ENCODE measurements at places on chromosomes 2 and 18.

DNA sequence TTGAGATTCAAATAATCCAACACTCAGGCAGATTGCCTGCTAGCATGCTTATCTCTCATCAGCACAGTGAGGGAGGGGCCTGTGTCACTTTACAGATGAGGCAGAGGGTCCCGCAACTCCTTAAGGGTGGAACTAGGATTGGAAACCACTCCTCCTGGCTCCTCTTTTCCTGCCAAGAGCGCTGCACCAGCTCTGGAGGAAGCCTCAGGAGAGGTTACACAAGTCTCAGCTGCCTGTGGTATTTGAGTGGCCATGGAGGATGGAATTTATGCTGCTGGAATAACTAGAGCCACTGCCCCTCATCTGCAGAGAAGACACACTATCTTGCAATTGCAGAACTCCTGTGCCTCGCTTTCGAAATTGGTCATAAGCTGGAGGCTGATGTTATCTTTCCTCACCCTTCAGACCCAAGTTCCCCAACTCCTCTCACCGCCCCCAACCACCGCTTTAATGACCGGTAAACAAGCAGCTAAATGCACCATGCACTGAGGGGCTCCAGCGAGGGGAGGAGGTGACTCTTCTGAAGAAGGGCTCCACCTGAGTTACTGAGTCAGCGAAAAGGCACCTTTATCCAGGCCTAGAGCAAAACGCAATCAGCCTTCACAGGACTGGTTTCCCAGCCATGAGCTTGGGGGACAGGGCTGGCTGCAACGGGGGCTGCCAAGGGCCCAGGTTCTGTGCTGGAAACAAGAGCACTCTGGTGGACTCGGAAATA, 245.8 kb downstream of the SOX11 start:
- DNase-seq: no peak

- no peak for DNase-seq
Observed at GRCh38 chr2:33292981-33293595, 183.4 kb upstream of the RASGRP3 start.

DNA sequence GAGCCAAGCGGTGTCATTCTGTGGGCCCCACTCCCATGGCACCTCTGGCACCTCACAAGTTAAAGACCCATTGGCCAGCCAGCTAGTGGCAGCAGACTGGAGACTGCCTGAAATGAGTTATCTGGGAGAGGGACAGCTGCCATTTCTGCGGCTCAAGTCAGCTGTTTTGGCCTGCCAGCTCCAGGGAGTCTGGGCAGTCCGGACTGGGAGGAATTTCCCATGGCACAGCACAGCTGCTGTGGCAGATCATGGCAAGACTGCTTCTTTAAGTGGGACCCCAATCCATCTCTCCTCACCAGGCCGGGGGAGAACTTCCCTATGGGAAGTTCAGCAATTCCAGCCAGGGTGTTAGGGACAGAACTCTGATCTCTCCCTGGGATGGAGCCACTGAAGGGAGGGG, 2187.6 kb upstream of the CELF4 start:
- no peak for DNase-seq

DNA sequence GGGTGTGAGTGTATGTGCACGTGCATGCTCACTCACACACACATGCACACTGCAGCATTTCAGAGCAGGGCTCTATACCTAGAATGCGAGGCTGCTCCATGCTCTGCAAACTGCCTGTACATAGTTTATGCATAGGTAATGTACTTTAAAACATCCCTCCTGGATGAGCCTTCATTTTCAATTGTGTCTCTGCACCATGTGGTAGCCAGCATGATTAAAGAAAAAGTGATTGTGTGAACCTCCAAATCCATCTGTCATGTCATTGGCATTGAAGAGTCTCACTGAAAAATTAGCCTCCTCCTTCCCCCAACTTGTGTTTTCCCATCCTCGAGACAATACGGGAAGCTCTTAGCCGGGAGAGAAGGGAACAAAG, 120.9 kb upstream of the SPATS2L start:
- no peak for DNase-seq

DNA sequence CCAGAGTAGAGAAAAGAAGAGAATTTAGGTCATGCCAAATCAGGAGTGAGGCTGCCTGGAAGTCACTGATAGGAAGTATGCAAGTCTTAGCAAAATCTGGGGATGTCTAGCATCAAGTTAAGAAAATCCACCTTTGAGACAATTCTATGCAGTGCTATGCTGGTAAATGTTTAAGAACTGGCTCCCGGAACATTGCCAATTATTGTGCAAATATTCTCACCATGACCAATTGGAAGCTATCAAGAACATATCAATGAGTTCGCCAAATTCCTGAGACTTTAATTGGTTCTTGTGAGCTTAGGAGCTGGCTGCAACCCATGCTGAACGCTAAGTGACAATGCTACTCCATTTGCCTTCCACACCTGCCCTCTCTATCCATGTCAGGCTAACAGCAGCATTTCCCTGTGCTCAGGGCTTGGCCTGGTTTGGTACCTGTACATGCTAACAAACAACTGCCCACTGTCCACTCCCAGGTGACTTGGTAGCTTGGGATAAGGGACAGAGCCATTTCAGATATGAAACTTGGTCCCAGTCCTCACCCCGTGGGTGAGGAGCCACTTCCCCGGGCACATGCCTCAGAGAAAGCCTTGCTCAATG, 172.9 kb upstream of the KLHL29 start:
- no peak for DNase-seq

- DNase-seq: no peak
Observed at GRCh38 chr2:205883965-205884364, 201.7 kb downstream of the NRP2 start.

- no peak for DNase-seq
Observed at GRCh38 chr2:26674771-26675170, 17.8 kb upstream of the KCNK3 start.

DNA sequence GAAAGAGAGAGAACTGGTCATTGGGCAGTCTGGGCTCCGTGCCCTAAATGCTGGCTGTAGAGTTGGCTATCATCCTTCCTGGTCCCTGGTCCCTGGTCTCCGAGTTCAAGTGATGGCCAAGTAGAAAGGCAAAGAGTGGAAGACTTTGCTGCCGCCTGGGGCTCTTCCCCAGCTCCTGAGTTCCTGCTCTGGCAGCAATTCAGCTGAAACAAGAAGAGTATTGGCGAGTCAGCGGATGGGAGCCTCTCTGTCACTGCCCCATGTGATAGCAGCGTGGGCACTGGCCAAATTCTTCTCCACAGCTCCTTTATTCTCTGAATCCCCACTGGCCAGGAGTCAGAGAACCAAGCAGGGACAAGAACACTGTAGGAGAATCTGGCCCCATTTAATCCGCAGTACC, 351.0 kb upstream of the POU3F3 start:
- no peak for DNase-seq

DNA sequence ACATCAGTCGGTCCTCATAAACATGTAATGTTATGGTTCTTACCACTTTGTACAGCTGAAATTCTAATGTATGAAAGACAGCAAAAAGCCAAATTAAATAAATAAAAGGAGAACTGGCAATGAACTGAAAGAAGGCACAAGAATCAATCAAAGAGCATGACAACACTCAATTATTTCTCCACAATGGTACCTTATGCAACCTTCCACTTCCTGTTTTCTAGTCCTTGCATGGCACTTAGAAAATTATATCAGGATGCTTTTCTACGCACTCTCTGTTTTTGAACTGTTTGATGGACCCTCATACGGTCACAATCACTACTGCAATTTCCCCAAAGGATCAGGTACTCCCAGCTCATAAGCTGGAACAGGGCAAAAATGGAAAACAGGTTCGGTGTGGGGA, 81.6 kb downstream of the EPB41L3 start:
- no peak for DNase-seq

DNA sequence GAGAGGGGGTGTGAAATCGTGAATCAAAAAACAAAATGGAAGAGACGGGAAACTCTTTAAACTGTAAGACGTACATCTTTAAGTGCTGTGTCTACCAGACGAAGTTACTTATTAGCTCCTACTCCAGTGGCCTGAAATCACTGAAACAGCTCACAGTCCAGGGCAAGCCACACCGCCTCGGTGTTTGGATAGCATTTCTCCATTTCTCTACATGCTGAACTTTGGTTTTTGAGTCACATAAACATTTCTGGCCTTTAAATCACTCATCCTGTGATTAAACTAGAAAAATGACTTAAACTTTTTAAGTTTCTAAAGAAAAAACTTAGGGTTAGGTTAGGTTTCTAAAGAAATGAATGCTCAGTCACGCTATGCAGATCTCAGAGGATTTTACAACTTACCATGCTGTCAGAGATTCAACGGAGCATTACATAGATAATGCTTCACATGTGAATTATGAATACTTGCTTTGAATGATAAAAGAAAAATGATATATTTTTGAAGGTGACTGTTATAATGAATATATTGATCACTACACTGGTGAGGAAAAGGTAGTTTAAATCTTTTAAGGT, 138.4 kb downstream of the MBP start:
- DNase-seq: no peak

DNA sequence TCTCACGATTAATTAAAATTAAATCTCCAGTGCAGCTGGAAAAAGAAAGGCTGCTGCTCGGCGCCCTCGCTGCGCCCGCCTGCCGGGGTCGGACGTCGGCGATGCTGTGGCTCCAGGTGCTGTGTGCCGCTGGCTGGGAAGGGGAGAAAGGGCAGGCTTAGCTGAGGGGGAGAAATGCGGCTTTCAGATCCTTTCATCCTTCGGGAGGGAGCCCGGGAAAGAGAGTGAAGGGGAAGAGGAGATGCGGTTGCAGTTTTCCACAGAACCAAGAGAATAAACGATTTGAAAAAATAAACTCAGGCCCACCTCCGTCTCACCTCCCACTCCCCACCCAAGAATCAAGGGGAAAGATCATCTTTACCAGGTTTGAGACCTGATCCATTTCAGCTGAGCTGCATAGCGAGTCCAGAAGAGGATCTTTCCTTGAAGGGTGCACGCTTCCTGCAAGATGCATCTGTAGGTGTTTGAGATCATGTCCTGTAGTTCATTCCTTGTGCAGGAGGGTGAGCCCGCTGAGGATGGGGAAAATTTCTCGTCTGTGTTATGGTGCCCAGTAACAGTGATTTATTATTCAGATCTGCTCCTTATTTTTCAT, 495 bp downstream of the TMEM169 start:
- no peak for DNase-seq

DNA sequence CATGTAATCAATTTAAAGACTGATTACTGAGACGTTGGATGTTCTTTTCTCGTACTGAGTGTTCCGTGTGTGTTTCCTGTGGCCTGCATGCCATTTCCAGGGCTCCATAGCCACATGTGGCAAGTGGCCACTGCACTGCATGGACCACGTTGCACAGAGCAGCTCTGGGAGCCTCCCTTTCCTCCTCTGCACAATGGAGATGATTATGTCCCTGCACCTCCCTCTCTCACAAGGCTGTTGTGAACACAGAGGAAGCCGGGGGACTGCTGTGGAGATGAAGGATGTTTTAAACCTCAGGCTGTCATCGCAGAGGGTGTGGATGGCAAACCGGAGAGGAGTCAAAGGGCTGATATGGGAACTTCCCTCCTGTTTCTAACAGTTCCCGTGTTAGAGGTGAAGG, 87.7 kb downstream of the TGOLN2 start:
- DNase-seq: no peak

DNA sequence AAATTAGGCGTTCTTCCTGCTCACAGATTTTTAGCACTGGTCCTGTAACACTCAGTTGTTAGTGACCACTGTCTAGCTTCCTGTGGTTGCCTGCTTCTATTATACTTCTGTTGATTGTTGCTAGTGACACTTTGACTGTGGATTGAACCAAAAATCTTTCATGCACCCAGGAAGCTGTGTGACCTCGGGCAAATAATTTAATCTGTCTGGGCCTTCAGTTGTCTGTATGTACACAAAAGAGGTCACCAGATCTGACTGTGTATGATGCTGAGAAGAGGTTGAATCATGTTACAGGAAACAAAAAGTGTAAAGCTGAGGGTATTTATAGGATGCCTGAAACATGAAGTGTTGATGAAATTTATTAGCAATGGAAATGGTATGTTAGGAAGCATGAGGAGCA, 12.7 kb downstream of the ICOS start:
- no peak for DNase-seq

DNA sequence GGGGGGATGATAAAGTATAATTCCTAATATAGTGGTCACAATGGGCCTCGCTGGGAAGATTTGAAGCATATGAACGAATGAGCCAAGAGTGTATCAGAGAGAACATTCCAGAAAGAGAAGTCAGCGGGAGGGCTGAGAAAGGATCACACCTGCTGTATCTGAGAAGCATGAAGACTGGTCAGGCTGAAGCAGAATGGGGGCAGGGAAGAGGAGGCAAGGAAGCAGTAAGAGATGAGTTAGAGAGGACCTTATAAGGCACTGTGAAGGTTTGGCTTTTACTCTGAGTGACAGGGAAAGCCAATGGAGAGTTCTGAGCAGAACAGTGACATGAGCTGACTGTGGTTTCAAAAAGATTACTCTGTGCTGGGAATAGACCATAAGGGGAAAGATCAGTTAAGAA, 73.5 kb downstream of the CHN1 start:
- no peak for DNase-seq

DNA sequence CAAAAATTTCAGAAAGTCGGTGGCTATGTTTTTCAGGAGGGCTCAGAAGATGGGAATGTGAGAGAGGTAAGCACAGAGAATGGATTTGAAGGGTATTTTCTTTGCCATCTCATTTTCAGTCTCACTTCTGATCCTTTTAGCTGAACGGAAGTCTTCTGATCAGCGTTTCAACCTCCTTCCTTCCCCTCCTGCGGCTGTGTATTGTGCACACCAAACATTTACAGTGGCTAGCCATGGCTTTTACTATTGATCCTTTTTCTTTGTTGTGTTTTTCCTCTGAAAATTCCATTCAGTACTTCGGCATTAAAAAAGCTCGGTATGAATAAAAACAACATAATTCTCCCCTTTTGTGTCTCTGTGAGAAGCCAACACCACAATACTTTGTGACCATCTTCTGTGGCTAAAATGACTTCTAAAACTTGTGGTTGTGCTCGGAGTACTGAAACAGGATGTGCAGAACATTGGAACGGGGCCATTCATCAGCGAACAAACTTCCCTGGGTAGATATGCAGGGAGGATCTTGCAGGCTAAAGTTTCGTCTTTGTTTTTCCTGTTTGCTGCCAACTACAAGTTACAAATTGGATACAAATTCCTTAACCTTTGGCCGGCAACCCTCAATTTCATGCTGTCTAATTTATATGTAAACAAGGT, 260.8 kb upstream of the FAM98A start:
- DNase-seq: no peak

DNA sequence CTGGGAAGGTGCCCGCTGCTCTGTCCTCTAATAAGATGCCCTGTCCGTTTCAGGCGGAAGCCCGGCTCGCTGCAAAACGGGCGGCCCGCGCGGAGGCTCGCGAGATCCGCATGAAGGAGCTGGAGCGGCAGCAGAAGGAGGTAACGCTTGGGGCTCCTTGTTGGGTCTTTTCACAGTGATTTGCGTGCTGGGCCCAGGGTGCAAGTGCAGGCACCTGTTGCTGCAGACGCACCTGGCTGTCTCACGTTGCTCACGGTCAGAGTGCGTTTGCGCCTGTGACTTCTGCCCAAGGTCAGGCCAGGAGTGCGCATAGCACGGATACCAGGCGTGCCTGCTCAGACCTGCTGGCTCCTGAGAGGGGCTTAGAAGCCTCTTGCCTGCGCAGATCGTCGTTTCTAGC, 81.1 kb downstream of the LRRFIP1 start:
- DNase-seq: no peak

Data from stimulated activated CD8-positive, alpha-beta memory T cell treated with anti-CD3 and anti-CD28 coated beads, Interleukin-2, amount 100 ng/mL, for 1 hour (primary cell).